T-helper 1 cell (primary cell): ENCODE measurements at places on chromosomes 7 and 10.
A peak's percentile ranks its signal among the peaks of the same experiment; 100 is the strongest.

- DNase-seq: no peak
Measured at GRCh38 chr10:68235581-68235980, 3.7 kb upstream of the ATOH7 start.

DNA sequence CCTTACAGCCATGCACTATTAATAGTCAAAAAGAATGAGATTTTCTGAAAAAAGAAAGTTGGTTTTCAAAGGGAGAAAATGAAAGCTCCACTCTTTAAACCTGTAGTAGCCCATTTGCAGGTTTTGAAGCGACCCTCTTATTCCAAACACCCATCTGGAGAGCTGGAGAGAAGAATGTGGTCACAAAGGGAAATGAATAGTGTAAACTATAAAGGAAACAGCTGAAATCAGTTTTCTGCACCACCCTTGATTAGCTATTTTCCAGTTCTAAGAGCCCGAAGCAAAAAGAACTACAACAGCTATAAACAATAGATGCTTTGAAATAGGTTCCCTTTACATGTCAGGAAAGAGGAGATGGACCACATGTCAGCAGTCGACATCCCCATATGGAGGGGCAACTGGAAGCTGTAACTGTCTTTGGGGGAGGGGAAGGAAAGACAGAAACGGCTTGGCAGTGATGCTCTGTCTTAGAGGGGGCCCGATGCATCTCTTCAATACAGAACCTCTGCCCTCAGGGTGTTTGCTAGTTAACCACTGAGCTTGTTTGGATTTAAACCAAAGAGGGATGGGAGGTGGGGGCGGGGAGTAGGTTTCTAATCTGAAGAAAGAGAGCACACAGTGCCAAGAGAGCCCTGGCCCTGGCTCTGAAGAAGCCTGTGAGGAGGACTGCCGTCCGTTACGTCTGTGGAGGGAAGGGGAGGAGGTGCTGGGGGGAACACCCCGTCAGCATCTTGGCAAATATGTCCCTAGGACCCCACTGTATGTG is 55.3 kb downstream of the CPVL start:
- no peak for DNase-seq

DNA sequence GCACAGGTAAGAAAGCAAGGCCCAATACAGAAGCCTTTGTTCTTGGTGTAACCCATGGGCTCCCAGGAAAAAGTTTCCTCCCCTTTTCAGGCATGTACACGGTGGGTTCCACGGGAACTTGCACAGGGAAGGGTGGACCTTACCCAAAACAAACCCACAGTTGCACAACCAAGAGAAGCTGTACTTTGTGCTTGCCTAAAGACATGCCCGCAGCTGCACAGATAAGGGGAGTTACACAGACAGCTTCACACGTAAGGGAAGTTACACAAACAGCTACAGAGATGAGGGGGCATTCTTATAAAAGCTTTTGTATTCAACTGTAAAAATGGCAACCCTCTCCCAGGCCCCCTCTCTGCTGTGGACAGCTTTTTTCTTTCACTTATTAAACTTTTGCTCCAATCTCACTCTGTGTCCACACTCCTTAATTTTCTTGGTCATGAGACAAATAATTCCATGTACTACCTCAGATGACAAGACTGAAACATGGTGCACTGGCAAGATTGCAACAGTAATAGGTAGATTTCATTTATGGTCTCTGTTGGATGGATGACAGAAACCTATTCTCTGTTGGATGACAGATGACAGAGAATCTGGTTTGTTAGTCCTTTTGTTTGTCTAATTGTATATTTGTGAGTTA is 72.9 kb downstream of the ATE1 start:
- DNase-seq: no peak

DNA sequence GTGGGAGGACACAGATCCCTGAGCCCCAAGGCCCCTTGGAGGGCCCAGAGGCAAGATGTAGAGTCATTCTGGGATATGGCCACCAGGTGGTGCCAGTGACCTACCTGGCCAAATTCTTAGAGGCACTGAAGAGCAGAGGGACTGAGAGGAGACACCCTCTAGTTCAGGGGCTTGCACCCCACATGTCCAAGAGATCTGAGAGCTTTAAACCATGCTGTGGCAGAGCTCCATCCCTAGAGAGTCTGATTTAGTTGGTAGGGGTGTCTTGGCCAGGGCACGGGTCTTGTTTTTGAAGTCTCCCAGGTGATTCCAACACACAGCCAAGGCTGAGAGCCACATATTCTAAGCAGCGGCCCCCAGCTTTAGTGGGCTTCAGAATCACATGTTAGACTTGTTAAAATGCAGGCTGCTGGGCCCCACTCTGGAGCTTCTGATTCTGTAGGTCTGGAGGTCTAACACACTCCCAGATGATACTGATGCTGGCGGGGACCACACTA is 52.5 kb downstream of the PRF1 start:
- DNase-seq: peak; percentile 64

- no peak for DNase-seq
Measured at GRCh38 chr10:118900617-118901016, 128.9 kb upstream of the NANOS1 start.

DNA sequence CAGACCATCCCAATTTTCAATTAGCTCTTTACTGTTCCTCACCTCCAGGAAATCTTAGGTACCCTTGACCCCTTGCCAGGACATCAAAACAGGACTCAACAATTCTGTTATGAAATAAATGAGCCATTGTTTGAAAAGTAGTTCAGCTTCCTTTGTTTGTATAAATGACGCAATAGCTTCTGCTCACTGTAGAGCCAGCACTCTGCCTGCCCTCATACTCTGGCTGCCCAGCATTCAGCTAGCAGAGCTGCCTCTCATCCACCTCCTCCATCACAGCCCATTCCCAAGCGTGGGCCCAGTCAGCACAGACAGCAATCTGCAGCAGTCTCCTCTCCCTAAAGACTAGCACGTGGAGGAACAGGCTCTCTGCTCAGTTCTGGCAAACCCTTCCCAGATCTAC is 478.6 kb downstream of the GRID1 start:
- DNase-seq: no peak
